ENCODE measurements at places on chromosomes 16 and 17.
A peak's percentile ranks its signal among the peaks of the same experiment; 100 is the strongest.

- peak; percentile 72 for DNase-seq
Observed at GRCh38 chr17:17682293-17682736, 1.1 kb downstream of the RAI1 start.

- DNase-seq: no peak
Observed at GRCh38 chr17:30112794-30113193, 3.8 kb upstream of the NSRP1 start.

- DNase-seq: no peak
Observed at GRCh38 chr17:13160790-13161189, 143.0 kb upstream of the ELAC2 start.

DNA sequence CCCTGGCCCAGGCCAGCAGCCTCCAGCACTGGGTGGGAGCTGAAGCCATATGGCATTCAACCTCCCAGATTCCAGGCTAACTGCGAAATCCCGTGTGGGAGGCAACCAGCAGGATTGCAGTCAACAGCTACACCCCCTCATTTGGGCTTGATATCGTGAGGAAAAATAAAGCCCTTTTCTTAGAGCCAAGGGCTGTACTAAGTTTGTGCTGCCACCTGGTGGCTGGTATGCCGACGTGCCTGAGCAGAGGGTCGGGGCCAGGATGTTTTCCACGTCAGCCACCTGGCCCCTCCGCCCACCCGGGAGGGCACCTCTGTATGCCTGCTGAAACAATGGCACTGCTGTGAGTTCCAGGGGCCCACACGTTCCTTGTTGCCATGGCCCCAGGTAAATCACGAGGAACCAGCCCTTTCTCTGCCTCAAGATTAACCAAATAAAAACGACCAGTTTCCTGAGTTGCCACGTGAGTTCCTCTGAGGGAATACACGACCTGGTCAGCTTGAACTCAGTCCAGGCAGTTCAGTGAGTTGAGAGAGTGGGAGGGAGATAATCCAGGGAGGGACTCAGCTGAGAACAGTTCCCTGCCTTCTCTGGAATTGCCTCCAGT is 9.0 kb downstream of the TMEM98 start:
- peak; percentile 48 for DNase-seq

- no peak for DNase-seq
Observed at GRCh38 chr17:78315355-78316114, 44.3 kb downstream of the SOCS3 start.

DNA sequence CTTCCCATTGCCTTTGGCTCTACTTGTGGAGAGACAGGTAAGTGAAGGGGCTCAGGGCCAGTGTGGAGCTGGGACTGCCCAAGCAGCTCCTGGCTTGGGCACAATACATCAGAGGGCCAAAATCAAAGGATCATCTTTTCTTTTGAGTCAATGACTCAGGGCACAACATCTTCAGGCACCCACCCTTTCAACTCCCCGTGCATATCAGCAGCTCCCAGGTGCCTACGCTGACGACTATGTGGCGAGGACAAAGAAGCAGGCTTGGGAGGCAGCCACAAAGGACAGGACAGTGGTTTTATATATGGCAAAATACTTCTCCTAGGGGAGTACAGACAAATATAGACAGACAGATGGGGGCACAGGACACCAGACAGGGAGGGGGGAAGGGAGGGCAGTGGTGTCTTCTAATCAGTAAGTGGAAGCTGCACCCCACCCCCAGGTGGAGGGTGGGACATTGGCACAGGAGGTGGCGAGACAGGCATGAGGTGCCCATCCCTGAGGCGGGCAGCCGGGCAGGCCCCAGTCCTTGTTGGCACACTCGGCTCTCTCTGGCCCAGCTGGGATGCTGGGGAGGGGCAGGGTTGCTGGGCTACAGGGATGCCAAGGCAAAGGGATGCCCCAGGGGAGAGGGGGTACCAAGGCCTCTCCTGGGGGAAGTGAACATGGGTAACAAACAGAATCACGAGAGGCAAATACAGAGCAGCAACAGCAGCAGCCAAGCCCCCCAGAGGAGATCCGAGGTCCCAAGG is 7.7 kb upstream of the ARL5C start:
- DNase-seq: no peak

GRCh38 chr17:49980703-49981197 is 11.8 kb downstream of the DLX4 start:
- no peak for DNase-seq

GRCh38 chr17:29165800-29166506 is 14.2 kb downstream of the MYO18A start:
- DNase-seq: no peak

- DNase-seq: no peak
Observed at GRCh38 chr16:47734987-47735594, 274.0 kb downstream of the PHKB start.

DNA sequence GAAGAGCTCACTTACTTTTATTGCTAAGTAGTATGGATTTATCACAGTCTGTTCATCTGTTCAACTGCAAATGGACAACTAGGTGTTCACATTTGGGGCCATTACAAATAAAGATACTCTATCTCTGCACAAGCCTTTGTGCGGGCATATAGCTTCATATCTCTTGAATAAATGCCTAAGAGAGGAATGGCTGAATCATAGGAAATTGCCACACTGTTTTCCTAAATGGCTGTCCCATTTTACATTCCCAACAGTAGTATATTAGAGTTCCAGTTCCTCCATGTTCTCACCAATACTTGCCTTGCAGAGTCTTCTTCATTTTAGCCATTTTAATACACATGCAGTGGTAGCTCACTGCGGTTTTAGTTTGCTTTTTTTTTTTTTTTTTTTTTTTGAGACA is 20.5 kb downstream of the NSMCE1 start:
- no peak for DNase-seq

DNA sequence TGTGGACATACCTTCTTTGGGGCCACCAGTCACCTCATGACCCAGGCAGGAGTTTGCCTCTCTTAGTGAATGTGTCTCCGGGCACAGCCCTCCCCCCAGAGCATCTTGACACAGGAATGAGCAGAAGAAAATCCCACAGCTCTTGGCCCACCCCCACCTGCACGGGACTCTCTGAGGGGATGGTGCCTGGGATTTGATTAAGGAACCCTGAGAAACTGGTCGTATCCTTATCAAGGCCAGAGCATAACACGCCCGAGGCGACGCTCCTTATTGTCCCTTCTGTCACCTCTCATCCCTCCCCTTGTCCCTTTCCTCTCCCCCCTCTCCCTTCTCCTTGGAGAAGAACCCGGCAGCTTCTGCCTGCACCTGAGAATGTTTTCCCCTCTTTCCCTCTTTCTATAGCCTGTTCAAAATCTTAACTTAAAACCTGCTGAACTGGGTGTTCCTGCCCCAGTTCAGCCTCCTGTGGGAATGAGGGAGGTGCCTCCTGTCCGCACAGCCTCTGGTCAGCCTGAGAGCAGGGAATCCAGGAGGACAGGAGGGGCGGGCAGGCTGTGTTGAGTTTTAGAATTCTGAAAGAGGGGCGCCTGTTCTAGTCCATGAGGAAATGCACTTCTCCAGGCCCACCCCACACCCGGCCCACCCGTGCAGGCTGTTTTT is 140.7 kb upstream of the PLCG2 start:
- no peak for DNase-seq

DNA sequence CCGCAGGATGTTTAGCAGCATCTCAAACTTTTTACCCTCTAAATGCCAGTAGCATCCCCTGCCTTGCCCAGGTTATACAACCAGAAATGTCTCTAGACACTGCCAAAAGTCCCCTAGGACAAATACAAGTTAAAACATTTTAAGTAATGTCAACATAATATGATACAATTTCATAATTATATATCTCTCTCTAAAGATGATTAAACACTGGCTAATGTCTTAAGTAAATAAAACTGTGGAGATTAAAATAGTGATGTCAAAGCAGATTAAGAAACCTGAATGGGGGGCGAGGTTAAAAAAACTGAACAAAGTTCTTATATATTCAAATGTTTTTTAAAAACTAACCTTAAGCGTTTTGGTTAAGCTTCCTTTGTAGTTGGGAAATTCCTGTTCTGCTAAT is 62.1 kb downstream of the CFDP1 start:
- DNase-seq: no peak

GRCh38 chr17:75983501-75984181 is 4.6 kb downstream of the TEN1 start:
- DNase-seq: no peak

- DNase-seq: peak; percentile 26
Observed at GRCh38 chr16:4660454-4661007, 32.8 kb upstream of the NUDT16L1 start.

DNA sequence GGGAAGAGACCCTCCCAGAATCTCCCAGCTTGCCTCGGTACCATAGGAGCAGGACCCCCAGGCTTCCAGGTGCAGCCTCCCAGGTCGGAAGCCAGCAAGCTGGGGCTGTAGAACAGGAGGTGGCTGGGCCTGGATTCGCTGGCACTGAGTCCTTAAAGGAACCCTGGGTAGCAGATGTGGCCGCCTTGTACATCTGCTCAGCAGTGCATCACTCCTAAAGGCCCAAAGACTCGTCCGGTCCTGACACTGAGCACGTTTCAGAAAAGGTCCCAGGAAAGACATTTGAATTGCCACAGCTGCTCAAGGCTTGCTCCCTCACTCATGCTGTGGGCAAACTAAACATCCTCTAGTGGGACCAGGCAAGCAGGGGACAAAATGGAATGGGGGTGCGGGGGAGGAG is 172.8 kb downstream of the RAB11FIP4 start:
- DNase-seq: no peak

- DNase-seq: no peak
Observed at GRCh38 chr17:64032081-64032480, 11.6 kb upstream of the ICAM2 start.

GRCh38 chr17:48297825-48298224 is 132.2 kb downstream of the SKAP1 start:
- no peak for DNase-seq

DNA sequence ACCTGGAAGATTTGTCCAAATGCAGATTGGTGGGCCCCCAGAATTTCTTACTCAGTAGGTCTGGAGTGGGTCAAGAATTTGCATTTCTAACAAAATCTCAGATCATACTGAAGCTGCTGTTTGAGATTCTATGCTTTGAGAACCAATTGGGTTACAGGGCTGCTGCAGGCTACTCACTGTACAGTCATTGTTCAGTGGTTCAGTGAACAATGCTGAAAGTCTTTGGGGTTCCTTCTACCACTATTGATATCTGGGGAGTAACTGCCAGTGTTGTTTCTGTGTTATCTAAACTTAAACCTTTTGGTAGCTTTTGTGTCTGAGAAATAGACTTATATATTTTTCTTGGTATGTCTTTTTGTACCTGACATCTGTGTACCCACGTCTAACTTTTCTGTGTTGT is 187.5 kb downstream of the TANC2 start:
- no peak for DNase-seq

- DNase-seq: no peak
Observed at GRCh38 chr17:21677911-21678310, 14.4 kb upstream of the KCNJ18 start.

DNA sequence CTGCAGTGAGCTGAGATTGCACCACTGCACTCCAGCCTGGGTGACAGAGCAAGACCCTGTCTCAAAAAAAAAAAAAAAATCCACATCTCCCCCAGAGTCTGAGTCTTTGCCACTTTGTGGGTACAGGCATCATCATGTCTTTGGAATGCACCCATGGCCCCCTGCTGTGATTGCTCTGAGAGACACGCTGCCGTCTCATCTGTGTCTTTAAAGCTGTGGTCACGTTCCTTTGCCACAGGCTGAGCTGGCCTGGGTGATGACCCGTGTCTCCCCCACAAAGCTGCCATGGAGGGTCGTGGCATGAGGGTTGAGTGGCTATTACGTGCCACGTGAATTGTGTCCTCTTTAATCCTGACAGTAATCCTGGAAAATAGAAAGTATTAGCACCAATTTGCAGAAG is 20.2 kb downstream of the CRISPLD2 start:
- no peak for DNase-seq

DNA sequence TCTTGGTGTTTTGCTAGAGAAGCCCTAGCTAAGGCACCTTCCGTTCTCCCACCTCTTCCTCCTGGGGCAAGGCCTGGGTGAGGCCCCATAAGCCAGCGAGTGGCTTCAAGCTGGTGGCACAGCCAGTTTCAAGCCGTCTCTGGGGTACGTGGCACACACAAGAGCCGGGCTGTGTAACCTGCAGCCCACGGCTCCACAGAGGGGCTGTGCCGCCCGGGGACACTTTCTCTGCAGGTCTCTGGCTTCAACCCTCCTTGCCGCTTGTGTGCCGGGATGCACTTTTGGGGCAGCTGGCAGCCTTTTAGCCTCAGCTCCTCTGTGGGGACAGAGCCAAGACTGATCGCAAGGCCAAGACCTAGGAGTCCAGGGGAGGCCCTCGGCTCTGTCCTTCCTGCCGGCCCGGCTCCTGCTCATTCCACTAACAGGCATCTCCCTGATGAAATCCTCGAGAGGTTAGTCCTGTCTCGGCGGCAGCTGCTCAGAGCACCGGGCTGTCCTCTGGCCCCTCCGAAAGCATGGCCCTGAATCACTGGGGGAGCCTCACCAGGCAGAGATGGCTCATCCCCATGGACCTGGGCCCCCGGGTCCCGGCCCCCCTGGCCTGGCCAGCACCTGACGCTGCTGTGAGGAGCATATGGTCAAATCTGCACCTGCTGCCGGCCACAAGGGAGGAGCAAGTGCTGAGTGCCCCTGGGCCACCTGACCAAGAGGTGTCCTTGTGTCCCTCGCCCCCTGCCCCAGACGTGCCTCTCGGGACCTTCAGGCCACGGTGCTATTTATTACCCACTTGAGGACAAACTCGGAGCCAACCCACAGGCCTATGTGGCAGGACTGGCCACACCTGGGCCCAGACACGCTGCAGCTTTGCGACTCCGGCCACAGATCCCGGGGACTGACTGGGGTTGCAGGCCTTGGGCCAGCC is 98.5 kb downstream of the METRNL start:
- no peak for DNase-seq

GRCh38 chr17:1755827-1756262 is 6.0 kb upstream of the SERPINF1 start:
- no peak for DNase-seq

- peak; percentile 66 for DNase-seq
Observed at GRCh38 chr17:76278952-76279741, 14.0 kb downstream of the UBALD2 start.

- no peak for DNase-seq
Observed at GRCh38 chr17:4469552-4469951, 29.1 kb upstream of the SPNS2 start.

DNA sequence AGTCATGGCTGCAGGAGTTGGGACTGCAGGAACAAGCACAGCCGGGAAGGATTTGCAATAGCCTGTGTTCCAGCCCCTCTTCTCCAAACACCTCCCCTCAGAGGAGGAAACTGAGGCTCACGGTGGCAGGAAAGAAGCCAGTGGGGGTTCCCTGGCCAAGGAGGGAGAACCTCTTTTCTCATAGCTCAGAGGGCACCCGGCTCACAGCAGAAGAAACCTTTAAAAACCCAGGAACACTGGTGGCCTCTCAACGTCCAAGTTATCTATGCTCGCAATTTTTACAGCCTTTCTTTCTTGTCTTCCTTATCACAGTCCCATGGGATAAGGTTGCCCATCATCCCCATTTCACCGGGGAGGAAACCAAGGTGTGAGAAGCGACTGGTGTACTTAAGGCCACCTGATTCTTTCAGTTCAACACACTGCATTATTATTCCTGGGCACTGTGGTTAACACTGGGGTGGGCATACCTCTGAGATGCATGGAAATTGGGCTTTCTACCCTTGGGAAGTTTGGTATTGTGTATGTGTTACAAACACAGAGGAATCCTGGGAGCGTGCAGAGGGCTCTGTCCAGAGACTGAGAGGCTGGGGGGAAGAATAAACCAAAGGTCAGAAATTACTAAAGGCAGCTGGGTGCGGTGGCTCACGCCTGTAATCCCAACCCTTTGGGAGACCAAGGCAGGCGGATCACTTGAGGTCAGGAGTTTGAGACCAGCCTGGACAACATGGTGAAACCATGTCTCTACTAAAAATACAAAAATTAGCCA is 791 bp upstream of the ZNF629 start:
- DNase-seq: no peak

- DNase-seq: no peak
Observed at GRCh38 chr16:70573451-70574121, 50.0 kb downstream of the SF3B3 start.
